ENCODE measurements at places on chromosomes 12 and 14.

DNA sequence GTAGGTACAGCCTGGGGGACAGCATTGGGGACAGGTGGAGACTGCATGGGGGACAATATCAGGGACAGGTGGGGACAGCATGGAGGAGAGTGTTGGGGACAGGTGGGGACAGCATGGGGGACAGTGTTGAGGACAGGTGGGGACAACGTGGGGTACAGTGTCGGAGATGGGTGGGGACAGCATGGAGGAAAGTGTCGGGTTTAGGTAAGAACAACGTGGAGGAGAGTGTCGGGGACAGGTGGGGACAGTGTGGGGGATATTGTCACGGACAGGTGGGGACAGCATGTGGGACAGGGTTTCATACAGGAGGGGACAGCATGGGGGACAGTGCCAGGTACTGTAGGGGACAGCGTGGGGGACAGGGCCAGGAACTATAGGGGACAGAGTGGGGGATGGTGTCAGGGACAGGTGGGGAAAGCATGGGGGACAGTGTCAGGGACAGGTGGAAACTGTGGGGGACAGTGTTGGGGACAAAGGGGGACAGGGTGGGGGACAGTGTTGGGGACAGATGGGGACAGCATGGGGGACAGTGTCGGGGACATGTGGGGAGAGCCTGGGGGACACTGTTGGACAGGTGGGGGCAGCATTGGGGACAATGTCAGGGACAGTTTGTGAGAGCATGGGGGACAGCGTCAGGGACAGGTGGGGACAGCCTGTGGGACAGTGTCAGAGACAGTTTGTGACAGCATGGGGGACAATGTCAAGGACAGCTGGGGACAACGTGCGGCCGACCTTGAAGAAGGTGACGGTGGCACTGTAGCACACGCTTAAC lies 213.1 kb downstream of the TMEM121 start:
- DNase-seq = no peak

- no peak for DNase-seq
Measured at GRCh38 chr12:129696405-129696804, 207.4 kb downstream of the TMEM132D start.

- no peak for DNase-seq
Measured at GRCh38 chr12:118068445-118068844, 7.5 kb upstream of the WSB2 start.

DNA sequence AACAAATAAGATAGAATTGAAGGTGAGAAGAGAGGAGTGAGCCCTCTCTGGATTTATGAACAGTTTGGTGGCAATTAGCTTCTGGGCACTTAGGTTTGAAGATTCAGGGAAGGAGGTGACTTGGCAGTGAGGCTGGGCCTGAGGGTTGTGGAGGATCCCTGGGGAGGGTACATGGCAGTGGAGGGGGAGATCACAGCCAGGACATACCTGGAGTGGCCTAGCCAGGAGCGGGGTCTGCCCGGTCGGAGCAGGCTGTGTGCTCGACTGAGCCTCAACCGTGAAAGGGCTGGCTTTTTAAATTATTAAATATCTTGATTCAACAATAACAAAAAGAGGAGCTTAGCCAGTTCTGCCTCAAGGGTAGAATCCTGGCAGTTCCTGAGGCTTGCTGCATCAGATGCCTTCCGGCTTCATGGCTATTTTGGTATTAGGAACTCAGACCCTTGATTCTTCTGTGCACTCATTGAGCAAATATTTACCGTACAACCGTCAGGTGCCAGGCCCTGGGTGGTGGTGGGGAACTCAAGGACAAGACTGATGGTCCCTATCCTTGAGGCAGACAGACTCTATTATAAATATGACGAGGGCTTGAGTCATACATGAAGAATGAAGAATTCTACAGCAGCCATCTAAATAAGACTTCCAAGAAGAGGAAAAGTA lies 73.4 kb downstream of the SPTB start:
- no peak for DNase-seq

DNA sequence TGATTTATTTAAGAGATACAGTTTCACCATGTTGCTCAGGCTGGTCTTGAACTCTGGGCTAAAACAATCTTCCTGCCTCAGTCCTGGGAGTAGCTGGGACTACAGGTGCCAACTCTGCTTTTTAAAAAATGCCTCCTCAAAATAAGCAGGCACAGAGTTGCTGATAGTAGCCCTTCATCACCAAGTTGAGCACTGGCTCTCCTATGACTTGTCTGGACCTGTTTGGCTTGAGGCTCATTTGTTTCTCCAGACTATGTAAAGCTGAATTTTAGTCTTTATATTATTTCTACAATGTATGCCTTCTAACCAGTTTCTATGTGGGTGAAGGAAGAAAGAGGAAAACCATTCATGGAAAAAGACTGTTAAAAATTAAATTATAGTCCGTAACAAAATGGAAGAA lies 39.5 kb upstream of the RAD51AP1 start:
- no peak for DNase-seq

DNA sequence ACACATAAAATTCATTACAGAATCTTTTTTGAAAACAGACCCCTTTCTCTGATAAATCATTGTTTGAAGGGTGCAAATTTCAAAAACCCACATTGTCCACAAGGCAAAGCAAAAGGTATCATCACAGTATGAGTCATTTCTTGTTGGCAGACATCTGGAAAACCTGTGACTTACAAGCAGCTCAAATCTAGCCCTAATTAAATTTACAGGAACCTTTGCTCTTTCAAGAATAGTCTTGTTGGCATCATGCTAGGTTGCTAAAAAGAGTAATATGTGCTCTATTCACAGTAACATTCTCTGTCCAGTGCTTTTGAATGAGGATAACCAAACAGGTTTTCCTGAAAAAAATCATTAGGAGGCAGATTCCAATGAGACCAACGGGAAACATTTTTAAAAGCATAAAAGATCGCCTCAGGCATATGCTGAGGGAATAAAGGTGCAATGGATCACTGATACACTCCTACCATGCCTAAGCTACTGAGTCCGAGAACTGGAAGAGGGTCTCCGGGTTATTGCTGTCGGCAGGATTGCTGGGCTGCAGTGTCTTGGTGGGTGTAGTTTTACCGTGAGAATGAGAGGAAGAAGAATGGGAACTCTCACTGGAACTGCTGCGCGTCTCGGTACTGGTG lies 55.5 kb upstream of the TTC7B start:
- DNase-seq = no peak

DNA sequence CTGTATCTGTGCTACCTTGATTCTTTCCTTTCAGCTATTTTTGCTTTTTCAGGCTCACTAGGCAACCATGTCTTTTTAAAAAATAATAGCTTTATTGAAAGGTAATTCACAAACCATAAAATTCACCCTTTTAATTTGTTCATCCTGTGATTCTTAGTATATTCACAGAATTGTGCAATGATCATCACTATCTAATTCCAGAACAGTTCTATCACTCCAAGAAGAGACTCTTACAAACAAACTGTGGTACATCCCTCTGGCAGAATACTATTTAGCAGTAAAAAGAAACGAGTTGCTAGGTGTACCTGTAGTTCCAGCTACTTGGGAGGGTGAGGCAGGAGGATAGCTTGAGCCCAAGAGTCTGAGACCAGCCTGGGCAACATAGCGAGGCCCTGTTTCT lies 14.8 kb downstream of the CREBL2 start:
- DNase-seq = no peak

DNA sequence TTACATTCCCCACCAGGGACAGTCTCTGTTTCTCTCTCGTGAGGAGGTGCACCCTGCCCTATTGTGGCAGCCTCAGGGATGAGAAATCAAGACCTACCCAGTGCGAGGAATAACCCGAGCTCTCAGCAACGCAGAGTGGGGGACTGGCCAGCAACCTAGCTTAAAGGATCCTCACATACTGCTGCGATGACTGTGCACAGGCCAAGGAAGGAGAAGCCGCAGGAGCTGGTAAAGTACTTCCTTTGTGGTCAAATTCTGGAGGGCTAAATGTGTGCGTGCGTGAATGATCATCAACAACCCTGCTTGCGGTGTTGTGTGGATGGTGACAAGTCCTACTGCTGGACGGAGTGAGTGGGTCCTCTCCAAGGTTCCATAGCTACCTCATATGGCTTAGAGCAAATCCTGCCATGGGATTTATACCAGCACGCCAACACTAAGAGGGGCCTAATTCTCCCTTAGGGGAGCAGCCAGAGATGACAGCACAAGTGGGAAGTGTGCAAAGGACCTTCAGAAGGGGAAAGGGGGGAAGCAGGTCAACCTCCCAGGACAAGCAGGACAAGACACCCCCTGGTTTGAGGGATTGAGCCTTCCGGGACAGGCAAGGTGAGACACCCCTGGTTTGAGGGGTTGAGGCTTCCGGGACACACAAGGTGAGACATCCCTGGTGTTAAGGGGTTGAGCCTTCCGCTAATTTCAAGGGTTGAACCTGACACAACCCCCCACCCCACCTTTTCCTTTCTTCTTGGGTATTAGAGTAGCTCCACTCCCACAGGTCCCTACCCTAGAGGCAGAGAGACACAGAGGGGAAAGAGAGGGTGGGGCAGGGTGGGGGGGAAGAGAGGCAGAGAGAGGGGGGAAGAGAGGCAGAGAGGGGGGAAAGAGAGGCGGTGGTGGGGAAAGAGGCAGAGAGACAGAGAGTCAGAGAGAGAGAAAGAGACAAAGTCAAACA lies 58.8 kb upstream of the AP4S1 start:
- no peak for DNase-seq

Measured in right cardiac atrium (tissue), 5 donors.